ENCODE measurements at places on chromosomes 6 and 20.

DNA sequence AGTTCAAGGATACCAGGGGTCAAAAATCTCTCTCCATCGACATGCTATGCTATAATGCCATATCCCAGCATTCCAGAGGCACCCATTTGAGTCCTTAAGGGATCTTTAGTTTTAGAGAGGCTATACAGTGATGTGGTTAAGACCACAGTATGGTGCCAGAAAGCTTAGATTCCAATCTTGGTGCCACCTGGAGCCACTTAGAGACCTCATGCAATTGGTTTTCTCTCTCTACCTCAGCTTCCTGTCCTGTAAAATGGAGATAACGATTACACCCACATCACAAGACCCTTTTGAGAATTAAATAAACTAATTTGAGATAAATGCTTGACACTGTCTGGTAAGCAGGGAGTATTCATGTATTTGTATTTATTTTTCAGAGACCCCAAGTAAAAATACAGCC lies 39.0 kb downstream of the PLAGL1 start:
- no peak for DNase-seq

DNA sequence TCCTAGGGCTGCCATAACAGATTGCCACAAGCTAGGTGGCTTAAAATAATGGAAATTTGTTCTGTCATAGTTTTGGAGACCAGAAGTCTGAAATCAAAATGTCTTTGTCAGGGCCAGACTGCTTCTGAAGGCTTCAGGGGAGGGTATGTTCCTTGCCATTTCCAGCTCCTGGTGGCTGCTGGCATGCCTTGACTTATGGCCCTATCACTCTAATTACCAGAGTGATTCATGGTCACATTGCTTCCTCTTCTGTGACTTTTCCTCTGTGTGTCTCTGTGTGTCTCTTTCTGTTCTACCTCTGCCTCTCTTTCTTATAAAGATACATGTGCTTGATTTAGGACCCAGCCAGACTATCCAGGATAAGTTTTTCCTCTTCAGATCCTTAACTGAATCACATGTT lies 635.2 kb upstream of the IMPG1 start:
- no peak for DNase-seq

DNA sequence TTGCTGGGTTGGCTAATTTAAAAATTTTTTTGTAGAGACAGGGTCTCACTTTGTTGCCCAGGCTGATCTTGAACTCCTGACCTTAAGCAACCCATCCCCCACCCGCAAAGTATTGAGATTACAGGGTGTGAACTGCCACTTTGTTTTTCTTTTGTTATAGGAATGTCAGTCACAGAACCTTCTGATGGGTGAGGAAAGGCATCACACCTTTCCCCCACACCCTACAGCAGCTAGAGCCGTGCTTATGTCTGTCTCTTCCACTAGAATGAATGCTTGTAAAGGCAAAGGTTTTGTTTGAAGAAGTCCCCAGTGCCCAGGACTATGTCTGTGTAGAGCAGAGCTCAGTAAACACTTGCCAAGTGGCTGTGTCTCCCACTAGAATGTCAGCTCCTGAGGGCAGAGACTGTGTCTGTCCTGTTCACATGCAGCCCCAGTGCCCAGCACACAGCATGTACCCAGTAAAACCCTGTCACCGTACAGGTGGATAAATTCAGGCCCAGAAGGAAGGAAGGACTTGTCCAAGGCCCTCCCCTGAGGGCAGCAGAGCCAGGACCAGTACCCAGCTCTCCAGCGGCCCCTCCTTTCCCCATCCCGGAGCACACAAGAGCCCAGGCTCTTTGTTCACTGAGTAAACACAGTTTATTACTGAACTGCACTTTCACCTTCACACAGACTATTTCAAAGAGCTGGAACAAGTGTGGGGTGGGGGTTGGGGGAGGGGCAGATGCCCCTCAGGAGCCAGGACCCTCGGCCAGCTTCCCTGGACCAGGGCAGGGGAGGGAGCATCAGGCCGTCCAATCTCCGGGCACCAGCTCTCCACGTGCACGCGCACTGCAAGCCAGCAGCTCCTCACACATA lies 26.4 kb downstream of the COX4I2 start:
- no peak for DNase-seq

GRCh38 chr6:79152269-79152737 lies 74.2 kb upstream of the PHIP start:
- DNase-seq, result no peak

DNA sequence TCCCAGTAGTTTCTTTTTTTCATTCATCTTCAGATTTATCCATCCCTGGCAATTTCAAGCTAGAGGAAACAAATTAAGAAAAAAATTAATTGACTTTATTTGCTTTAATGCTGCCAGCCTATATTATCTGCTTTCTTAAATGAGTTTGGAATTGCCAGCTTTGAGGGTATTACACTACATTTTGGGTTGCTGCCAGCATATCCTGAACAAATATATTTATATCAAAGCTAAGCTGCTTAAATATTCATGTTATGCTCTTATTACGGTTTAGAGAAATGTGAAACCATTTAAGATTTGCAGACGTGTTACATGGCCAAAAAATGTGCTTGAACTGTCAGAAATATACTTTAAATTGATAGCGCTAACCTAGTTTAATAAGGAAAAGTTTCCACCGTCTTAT lies 59.7 kb downstream of the GRIK2 start:
- peak; percentile 72 for DNase-seq

GRCh38 chr20:51540580-51540979 lies 1.9 kb downstream of the NFATC2 start:
- no peak for DNase-seq

- no peak for DNase-seq
Measured at GRCh38 chr6:25835442-25836283, 3.8 kb upstream of the SLC17A1 start.

- DNase-seq, result no peak
Measured at GRCh38 chr6:165231581-165232561, 77.5 kb downstream of the C6orf118 start.

DNA sequence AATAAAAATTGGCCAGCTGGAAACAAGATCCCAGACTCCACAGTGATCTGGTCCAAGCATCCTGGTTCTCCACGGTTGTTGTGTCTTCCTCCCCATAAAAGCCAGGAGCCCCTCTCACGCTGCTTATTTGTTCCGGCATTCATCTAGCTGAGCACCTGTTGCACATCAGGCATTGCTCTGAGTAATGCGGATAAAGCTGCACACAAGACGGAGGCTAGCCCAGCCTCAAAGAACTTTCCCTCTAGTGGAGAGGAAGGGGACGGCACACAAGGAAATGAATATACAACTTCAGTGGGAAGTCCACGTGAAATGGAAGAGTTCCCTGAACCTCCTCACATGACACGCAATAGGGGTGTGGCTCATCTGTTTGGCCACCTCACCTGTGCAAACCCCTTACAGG lies 30.3 kb upstream of the NXT1 start:
- no peak for DNase-seq

DNA sequence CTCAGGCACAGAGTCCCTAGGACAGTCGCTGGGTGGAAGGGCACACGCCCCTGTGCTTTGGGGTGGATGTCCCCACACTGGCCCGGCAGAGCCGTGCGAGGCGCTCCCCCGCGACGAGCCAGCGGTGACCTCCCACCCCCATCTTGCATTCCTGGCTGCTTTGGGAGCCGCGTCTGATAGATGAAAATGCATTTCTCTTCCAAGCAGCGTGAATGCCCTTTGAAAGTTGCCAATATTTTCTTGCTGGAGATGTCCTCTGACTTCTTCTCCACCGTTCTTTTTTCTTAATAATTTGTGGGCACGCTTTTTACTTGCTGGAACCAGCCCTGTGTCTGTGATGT lies 29.9 kb downstream of the COL20A1 start:
- no peak for DNase-seq

- no peak for DNase-seq
Measured at GRCh38 chr20:12053353-12053752, 135.7 kb downstream of the BTBD3 start.

DNA sequence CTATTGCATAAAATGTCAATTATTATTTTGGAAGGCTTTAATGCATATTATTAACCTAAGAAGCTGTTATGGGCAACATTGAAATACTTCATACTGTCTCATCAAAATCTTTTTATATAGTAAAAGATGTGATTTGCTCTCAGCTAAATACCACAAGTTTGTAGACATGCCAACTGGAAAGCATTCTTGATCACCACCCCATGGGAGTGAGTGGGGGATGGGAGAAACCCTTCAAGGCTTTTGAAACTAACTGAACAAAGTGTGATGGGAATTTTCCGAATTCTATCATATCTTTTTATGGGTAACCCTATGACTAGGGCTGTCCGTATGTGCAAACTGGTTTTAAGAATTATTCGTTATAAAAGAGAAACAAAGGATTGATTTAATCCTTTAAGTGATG lies 377.3 kb upstream of the JAG1 start:
- no peak for DNase-seq

- DNase-seq, result no peak
Measured at GRCh38 chr6:151300267-151300991, 60.7 kb downstream of the AKAP12 start.

GRCh38 chr6:145204301-145204700 lies 531.0 kb downstream of the EPM2A start:
- DNase-seq, result no peak

- no peak for DNase-seq
Measured at GRCh38 chr20:54203281-54203680, 4.6 kb upstream of the PFDN4 start.

- DNase-seq, result no peak
Measured at GRCh38 chr6:16760516-16761470, at the start of gene ATXN1. TSS of gene ATXN1 (minus strand) at chr6:16761460.

DNA sequence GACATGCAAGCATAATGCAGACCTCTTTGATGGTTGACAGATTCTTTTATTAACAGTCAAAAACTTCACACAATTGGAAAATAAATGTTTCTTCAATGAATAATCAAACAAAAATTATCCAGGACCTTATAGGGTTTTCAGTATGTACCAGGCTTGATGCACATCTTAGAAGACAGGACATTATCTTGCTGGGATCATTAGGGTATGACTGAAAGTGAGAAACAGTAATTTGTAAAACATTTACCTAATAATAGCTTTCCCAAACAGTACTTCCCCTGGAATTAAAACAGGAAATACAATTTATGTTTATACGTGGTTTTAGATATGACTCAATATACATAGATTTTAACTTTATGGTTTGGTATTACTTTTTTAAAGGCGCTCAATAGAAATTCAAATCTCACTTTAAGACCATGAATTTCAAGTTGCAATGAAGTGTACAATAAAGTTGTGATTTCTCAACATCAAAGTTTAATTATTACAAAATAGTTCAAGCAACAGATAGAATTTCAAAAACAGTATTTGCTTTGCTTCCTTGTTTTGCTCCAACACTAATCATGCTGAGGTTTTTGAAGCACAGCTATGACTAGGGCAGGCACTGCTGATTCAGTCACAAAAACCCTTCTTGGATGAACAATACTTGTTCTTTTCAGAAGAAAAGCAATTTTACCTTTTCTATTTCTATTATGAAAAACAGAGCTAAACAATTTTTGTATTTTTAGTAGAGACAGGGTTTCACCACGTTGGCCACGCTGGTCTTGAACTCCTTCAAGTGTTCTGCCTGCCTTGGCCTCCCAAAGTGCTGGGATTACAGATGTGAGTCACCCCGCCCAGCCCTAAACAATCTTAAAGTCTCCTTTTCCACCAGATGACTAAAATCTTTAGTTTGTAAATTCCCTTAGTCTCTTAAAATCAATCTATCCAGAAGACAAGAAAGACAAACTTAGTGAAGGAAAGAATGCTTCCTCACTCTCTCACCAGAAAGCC lies 13.7 kb downstream of the SOD2 start:
- DNase-seq, result no peak

DNA sequence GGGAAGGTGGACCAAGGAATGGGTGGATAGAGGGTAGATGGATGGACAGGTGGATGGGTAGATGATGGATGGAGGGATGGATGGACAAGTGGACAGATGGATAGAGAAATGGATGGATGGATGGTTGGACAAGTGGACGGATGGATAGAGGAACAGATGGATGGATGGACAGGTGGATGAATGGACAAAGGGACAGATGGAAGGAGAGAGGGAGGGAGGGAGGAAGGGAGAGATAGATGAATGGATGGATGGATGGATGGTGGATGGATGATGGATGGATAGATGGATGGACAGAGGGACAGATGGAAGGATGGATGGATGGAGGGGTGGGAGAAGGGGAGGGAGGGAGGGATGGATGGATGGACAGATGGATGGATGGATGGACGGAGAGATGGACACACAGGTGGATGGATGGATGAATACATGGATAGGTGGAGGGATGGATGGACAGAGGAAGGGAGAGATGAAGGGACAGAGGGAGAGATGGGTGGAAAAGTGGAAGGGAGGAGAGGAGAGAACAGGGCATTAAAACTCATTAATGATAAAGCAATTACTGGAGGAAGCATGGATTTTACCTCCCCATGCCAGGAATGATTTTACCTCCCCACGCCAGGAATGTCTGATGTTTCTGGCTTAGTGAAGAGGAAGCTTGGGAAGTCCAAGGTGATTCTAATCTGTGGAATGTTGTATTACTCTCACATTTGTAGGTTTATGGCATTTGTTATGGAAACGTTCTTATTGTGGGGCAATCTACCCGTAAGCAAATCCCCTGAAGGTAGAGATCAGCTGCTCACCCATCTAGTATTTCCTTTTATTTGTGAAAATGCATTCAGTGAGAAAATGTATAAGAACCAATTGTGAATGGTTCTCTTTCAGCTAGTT lies 383.3 kb downstream of the TAF4 start:
- no peak for DNase-seq

GRCh38 chr6:98292810-98293209 lies 541.6 kb upstream of the POU3F2 start:
- no peak for DNase-seq

DNA sequence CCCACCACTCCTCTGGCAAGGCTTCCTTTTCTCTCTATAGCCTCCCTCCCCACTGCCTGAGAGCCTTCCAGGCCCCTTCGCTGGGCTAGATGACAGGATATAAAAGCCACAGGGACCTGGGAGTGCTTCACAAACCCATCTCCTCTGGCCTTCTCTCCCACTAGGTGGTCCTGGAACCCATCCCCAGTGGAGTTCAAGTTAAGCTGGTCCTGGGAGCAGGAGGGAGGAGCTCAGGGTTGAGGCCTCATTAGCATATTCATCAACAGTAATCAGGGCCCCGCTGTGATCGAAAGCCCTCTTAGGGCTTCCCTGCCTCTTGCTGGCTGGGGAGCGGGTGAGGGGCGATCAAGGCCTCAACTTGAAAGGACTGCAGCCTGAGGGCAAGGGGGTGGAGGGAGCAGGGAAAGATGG lies 9.1 kb downstream of the EBF4 start:
- no peak for DNase-seq

DNA sequence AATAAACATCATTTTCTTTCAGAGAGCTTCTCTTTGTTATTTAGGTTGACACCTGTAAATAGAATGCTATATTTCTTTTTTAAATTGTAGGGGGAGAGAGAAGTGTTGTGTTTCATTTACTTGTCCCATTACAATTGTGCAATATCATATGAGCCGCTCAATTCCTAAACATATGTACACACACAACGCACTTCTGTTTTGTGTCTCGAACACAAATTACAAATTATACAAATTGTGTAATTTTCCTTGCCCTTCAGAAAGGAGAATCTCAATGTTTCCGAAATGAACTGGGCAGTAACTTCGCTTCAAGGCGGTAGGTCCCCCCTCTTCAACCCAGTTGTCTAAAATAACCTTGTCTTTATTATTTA lies 2.6 kb upstream of the ABT1 start:
- DNase-seq, result no peak

DNA sequence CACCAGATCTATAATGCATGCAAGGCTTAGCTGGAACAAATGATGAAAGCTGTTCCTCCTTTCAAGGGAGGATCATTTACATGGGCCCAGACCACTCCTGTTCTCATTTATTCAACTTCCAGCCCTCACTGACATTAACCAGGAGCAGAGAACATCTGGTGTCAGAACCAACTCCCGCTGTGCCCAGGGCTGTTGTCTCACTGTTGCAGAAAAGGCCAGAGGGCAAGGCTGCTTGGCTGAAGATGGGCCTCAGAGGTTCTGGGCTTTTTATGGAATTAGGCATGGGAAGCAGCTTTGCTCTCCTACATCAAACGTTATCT lies 164.2 kb downstream of the GMPR start:
- peak; percentile 72 for DNase-seq
